ENCODE measurements at places on chromosomes 12 and 14. TPM values are rescaled to one million over a fixed set of nuclear protein-coding genes. Genes with fewer than 3 reads are reported as not detected.

- no peak for DNase-seq
These were observed 291.5 kb downstream of the FUT8 start for GRCh38 chr14:65703996-65704395.

RXYLT1 gene
- polyA plus RNA-seq, result 10.5 TPM

GRCh38 chr12:104823985-104824461 lies 134.1 kb downstream of the SLC41A2 start:
- peak; percentile 78 for DNase-seq

GRCh38 chr12:66623455-66623854 lies 55.4 kb downstream of the GRIP1 start:
- DNase-seq, result no peak

All from spleen (tissue), 13 donors.